ENCODE measurements at places on chromosomes 12 and 14.

DNA sequence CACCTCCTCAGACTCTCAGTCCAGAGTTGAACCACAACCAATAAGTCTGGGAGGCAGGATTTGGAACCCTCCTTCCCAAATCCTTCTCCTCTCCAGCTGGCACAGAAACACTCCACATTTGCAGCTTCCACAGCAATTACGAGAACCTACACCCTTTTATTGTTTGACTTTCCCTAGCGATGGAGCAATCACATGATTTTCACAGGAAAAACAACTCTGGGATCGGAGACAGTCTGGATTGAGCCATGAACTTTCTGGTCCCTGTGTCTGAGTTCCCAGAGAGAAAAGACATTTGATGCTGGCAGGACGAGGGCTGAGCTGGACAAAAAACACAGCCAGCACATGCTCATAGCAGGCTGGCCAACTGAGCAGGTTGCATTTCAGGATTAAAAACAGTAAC is 49.0 kb upstream of the STON2 start:
- DNase-seq: no peak

DNA sequence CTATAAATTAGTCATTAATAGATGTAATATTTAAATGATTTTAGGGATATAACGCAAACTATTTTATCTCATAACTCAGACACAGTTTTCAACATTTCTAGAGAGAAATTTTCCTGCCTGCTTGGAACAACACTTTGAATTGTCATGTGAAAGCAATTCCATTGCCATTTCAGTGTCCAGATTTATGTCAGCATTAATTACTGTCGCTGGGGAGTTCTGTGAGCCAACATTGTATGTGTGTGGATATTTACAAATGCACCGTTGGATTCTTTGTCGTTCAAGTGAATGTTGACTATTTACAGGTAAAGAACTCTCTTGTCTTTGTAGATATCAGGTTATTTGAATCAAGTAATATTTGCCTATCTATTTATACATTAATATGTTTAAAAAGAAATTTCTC is 465.3 kb upstream of the RGS6 start:
- DNase-seq: no peak

GRCh38 chr12:72723732-72724131 is 451.6 kb downstream of the TRHDE start:
- no peak for DNase-seq

DNA sequence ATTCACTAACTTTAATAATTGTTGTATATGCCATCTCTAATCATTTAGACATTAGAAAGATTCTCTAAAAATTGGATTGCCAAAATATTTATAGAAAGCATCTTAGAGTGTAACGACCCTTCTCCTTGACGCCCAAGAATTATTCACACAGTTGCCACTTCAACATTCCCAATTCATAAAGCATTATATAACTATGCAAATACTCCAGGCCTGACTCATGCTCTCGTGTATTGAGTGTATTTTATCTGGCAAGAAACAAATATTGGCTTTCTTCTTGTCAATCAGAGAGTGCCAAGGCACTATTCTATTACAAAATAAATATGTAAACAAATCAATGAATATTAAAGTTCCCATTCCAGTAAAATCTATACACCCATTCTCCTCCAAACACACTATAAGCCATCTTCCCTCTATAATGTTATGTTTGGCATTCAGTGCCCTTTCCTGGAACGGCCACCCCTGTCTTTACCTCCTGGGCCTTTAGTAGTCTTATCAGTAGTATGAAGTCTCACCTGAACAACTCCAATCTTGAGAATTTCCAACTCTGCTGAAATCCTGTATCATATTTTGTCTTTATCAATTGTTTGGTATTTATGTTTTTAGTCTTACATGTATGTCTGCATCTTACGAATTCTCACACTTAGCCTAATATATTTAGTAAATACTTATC is 182.6 kb downstream of the PIK3C2G start:
- DNase-seq: no peak

GRCh38 chr14:84750763-84751554 is 779.0 kb upstream of the FLRT2 start:
- DNase-seq: no peak

DNA sequence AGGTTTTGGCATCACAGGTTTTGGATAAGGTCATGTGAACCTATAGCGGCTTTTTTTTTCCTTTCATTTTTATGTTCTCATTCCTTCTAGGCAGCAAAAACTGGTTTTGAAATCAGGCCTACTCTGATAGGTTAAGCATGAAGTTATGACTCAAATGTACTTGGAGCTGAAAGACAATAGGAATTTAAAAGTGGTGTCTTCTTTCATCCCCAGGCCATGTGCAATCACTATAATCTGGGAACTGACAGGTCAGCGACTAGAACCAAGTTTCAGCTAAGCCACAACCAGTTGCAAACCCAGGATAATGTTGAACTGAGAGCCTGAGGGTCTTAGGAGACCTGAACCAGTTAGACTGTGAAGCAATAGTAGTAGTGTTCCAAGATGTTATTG is 74.3 kb downstream of the ANO6 start:
- no peak for DNase-seq

DNA sequence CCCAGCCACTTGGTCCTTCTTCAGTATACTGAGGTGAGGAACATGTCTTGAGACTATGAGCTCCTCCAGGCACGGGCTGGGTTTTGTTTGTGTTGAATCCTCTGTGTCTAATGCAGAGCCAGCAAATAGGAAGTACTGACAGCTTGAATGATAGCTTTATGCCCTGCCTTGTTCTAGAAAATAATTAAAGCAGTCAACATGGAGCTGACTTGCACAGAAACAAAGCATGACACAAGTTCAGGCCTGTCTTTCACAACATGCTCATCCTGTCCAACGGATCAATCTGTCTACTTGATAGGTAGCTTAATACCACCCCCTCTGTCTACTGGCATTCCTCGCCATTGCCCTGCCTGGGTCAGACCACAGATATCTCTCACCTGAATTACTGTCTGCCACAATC is 140.9 kb downstream of the ESRRB start:
- DNase-seq: no peak

GRCh38 chr14:42469637-42470426 is 863.2 kb downstream of the LRFN5 start:
- no peak for DNase-seq

GRCh38 chr12:101727098-101727497 is 12.2 kb downstream of the SYCP3 start:
- no peak for DNase-seq

- DNase-seq: no peak
Observed at GRCh38 chr12:10252201-10252600, 39.5 kb downstream of the GABARAPL1 start.

GRCh38 chr12:60920841-60921495 is 1325.1 kb downstream of the SLC16A7 start:
- DNase-seq: no peak

DNA sequence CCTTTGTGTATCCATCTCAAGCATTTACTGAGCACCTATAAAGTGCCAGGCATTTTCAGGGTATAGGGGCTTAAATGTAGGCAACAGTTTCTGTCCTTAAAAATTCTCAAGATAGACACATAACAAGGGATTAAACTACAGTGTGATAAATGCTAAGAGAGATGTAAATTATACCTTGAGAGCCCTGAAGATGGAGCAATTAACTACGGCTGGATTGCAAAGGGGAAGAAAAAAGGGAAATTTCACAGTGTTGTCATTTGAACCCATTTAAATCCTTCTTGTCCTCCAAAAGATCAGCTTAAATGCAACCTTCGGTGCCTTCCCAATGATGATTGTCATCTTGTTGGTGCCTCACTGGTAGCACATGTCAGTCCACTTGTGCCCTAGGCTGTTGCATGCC is 11.5 kb upstream of the IL26 start:
- DNase-seq: no peak
